Left cardiac atrium (tissue), 4 donors: ENCODE measurements at places on chromosomes 2 and 18. TPM values are rescaled to one million over a fixed set of nuclear protein-coding genes. Genes with fewer than 3 reads are reported as not detected.

DNA sequence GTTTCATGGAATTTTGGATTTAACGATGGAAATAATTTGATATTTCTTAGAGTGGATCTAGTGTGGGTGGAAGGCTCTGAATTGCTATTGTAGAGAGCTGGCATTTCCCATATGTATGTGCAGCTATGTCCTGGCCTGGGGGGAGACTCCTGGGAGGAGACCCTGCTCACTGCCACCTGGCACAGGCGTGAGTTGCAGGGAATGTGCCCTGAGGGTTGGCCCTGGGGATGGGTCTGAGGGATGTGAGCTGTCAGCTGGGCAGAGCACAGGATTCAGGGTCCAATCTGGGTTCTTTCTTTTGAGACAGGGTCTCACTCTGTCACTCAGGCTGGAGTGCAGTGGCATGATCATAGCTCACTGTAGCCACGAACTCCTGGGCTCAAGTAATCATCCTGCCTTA, 120.2 kb downstream of the CLIP4 start:
- no peak for DNase-seq

DNA sequence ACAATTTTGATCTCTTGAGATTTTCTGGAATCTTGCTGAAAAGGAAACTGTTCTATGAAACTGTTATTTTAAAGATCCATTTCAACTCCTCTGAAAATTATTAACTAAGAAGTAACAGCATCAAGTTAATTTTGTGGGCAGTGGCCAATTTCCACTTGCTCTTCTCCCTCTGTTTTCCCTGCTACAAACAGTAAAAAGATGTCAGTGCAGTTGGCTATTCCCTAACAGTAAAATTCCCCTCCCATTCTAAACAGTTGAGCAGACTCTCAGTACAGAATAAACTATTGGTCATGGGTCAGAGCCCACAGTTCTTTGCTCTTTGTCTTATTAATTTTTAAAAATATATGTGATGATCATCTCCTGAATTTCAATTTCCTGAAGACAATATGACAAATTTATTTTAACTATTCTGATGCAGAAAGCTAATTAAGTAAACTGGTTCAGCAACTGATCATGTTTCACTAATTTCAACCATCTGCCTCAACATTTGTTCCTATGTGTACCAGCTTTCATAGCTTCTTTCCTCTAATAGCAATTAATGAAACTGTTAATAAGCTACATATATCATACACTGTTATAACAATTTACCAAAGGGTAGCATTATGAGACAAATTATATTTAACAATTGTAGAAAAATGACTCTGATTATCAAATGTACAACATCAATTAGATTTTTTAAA, 41.1 kb upstream of the GALNT5 start:
- no peak for DNase-seq

- DNase-seq: no peak
Measured at GRCh38 chr18:62332964-62333695, 8.0 kb downstream of the TNFRSF11A start.

GRCh38 chr2:107354175-107354574, 468.2 kb upstream of the ST6GAL2 start:
- DNase-seq: no peak

GRCh38 chr2:63667132-63667700, 78.5 kb downstream of the MDH1 start:
- no peak for DNase-seq

DNA sequence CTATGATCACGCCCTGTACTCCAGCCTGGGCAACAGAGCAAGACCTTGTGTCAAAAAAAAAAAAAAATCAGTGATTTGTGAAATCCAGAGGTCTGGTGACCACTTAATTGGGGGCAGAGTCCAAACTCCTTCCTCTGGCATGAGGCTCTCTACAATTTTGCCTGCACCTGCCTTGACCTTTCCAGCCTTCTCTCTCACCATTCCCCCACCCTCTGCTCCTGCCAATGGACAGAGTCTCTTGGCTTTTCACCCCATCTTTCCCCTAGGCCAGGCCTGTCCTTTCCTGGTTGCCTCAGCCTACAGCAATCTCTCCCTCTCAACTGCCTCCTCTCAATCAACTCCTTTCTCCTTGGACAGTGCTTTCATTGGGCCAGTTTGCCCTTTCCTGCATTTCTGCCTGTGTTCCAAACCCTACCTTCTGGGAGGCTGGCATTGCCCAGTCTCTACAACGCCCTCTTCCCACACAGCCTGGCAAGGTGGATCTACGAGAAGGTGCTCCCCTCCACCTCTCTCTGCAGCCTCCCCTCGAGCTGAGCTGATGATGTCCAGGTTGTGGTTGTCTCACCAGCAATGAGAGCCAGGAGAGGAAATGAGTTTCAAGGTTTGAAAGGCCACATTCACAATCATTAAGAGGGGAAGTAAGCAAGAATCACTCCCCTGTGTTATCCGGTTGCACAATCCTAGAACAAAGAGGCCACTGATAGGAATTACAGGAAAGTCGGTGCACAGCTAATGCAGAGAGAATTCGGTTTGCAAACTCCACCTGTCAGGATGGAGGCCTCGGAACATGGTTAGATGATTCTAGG, 39.5 kb upstream of the NPAS2 start:
- DNase-seq: no peak

Gene OR6B2
- not detected for total RNA-seq

Gene NGEF
- total RNA-seq: 1.6 TPM

Gene ALKAL2
- 0.68 TPM for total RNA-seq

Gene GRHL1
- total RNA-seq: 5.7 TPM
